HuH-7 (cell line): ENCODE measurements at places on chromosomes 1 and 21.
A peak's percentile ranks its signal among the peaks of the same experiment; 100 is the strongest.

GRCh38 chr1:33849211-33849610, 14.7 kb upstream of the HMGB4 start:
- no peak for DNase-seq

DNA sequence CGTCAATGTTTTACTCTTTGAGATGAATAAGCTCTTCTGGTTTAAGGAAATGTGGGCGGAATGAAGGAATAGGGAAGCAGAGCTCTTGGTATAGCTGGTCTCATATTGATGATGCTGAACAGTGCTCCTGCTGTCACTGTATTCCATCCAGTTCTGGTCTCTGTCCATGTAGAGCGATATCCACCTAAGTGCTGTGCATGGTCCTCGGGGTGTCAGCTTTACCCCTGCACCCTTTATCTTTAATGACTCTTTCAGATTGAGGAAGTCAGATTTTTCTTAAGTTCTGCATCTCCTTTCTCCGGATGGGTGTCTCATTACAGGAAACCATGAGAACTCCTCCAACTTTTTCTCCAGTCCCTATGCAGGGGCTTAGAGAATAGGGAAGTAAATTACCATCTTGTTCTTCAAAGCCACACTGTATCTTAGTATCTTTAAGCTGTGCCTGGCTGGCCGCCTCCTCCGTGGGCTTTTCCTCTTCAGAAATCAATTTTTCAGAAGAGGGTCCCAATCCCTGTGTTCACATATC, 52.9 kb downstream of the PDE4B start:
- DNase-seq = no peak

DNA sequence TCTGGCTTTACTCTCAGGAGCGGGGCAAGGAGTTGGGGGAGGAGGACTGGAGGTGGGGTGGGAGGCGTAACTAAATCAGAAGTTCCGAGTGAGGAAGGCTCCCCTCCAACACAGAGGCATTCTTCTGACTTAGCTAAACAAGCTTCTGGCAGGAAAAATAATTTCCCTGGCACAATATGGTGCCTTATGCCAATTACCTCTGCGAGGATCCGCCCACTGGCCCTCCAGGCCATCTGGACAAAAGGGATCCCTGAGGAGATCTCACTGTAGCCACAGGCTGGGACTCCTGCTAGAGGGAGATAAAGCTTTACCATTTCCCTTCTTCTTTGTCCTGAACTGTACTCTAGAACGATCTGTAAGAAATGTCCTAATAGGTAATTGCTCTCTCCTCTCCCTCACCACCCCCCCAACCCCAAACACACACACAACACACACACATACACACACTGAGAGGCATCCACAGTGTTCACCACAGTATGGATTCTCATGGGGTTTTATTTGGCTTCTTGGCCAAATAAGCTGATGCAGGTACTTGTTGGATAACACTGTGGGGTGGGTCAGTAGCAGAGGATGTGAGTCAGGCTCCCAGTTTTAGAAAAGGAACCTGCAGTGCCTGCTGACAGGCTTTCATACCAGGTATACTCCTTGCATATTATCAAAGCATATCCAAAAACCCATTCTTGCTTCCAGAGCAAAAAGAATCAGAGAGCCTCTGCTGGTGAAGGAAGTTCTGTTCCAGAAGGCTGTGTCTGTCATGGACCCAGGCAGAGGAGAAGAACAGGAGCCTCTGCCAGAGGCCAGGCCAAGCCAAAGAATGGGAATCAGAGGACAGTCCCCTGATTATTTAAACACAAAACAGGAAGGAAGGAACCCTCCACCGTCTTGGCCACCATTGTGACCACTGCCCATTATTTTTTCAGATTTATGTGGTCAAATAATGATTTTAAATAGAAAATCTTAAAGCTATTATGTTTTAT, 169.1 kb downstream of the C1orf21 start:
- no peak for DNase-seq

DNA sequence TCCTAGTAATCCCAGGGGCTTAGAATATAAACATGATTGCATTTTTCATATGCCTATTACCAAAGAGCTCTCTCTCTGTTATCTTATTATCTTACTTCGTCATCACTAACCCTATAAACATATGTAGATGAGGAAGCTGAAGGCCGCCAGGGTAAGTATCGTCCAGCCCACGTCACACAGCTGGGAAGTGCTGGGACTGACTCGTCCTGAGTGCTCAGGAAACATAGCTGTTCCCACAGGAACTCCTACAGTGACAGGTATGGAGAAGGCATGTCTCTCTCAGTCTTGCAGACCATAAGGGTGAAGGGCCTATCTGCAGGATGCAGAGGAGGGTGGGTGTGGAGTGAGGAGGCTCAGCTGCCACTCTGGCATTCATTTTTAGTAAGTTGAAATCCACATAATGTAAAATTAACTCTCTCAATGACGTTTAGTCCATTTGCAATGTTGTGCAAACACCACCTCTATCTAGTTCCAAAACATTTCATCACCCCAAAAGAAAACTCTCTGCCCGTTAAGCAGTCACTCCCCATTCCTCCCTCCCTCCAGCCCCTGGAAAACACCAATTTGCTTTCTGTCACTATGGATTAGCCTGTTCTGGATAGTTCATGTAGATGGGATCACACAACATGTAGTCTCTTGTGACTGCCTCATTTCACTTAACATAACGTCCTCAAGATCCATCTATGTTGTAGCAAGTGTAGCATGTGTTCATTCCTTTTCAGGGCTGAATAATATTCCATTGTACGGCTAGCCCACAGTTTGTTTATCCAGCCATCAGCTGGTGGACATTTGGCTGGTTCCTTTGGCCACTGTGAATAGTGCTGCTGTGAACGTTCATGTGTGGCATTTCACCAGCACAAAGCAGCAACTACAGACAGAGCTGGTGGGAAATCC, 68.3 kb downstream of the TCP10L start:
- no peak for DNase-seq

DNA sequence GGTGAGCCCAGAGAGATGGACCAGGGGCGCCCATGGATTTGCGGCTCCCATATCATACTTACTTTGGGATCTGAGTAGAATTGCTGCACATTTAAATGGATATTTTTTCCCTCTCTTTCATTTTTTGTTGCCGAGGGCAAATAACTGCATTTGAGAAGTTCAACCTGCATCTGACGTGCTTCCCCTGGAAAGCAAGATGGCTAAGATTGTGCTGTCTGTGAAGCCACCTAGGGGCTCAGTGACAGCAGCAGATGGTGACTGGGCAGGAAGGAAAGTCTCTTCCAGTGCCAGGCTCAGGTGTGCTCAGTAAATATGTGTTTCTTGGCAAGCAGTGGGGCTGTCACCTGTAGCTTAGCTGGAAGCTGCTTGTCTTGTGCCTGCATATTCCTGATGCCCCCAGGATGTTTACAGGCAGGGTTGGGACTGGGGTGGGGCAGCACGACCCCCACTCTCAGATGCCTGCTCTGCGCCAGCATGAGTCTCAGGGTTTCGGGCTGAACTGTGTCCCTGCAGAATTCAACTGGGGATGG, 59.8 kb upstream of the ETV3 start:
- no peak for DNase-seq

DNA sequence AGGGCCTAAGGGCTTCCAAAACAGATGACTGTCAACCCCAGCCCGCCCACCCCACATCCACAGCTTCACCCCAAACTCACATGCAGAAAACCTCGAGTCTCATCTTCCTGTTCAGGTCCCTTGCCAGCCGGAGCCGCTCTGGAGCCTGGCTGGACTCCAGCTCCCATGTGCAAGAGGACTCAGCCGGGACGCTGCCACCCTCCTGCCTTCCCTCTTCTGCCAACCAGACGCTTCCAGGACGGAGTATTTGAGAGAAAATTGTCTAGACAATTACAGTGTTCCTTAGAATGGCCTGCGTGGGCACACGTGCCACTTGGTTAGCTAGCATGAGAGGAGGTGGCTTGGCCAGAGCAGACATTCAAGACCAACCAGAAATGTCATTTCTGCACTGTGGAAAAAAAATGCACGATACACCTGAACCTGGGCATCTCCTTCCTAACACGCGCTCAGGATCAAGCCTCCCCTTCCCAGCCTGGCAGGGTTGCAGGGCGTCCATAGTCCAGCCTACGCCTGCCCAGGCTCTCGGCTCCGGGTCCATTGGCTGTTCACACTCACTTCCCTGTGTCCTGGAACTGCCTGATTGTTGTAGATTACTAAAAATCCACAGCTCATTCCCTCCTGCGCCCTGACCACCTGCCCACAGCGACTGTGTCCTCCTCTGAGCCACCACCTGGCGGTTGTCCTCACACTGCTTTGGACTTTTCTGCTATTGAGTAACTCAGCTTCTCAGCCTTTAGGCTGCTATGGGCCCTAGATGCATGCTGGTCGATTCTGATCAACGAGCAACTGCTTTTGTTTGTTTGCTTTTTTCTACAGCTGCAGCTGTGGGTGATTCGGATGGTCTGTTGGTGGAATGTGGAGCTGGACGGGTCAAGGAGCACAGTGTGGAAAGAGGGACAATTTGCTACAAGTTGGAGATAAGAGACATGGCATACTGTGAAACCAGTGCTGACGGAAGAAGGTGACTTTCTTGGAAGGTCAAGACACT, at the start of gene CLDN14:
Gene CLDN14 (minus strand): TSS at position 708 of the 988 bp plus-strand sequence. CDS start 18,427 bp downstream, outside the sequence.
- DNase-seq = peak; percentile 71

- peak; percentile 21 for DNase-seq
These were observed 177.5 kb downstream of the VPS13D start for GRCh38 chr1:12407050-12407961.

- peak; percentile 32 for DNase-seq
These were observed 13.9 kb upstream of the CAMK1G start for GRCh38 chr1:209569455-209570207.

DNA sequence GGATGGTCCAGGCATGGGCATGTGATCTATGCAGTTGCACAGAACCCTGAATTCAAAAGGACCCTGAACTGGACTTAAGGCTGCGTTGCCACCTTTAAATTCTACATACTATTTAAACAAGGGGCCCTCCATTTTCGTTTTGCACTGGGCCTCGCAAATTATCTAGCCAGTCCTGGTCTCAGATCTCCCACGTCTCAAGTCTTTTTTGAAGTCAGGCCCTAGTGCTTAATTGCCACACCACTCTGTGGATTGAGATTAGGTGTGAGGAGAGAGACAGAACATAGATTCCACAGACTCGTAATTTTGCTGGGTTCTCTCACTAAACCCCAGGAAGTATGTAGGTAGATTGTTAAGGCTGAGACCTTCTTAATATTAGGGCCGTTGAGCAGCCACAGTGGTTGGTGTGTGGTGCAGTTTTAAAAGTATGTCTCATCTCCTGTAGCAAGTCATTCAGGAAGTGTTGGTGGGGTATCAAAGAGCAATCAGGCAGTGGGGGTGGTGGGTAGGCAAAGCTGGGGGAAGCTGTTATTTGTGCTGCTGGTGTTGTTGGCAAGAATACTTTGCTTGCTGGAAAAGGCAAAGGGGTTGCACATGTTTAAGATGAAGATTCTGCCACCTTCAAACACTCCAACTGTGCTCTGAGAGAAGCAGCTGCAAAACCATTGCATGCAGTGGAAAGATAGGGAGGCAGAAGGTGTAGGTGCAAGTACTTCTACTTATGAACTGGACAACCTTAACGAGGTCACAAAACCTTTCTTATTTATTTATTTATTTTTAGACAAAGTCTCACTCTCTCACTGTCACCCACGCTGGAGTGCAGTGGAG, 11.2 kb downstream of the CD84 start:
- no peak for DNase-seq

DNA sequence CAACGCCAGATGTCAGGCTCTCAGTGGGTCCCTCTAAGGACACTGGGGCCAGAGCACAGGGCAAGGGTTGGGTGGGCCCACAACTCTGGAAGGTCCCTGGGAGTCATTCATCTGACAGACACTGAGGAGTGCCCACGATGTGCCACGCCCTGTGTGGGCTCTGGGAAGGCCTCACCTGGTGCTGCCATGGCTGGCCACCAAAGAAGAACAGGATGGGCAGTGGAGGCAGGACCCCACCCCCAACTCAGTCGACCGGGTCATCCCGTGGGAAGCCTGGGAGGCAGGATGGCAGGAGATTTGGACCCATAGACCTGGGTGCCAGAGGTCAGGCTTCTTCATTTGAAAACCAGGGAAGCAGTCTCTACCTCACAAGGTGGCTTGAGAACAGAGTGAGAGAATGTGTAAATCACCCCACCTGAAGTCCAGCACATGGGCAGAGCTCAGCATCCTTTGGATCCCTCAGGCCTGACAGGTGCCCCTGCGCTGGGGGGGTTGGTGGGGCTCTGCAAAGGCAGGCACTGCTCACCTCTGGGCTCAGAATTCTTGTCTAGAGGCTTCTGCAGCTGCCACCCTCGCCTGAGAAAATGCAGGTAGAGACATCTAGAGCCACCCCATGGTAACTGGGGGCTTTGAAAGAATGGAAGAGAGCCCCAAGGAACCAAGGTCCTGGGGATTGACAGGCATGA, 1.2 kb upstream of the SELENON start:
- DNase-seq = no peak

DNA sequence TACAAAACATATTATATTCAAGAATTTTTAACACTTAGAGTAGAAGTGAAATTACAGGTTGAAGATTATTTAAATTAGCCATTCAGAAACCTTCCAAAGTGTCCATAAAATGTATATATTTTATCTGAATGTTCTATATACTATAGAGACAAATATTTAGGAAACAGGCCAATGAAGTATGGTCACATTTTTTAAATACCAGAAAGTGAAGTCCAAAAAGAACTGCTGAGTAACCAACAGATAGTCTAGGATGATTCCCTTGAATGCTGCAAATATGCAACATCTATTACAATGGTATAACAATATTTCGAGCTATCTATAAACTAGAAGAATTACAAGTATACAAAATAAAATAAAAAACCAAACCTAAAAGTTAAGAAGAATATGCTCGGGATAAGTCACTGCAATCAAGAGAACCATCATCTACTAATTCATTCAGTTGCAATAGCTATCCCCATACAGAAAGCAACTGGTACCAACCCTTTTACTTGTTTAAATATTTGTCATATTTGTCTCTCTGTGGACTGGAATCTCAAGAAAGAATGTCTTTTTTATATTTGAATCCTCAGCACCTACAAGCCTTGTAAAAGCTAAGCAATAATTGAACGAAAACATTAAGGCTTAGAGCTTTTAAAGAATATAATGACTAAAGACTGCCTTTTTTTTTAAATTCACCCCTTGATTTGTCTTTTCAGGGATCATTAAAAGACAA, 8.1 kb downstream of the ODF2L start:
- DNase-seq = no peak

DNA sequence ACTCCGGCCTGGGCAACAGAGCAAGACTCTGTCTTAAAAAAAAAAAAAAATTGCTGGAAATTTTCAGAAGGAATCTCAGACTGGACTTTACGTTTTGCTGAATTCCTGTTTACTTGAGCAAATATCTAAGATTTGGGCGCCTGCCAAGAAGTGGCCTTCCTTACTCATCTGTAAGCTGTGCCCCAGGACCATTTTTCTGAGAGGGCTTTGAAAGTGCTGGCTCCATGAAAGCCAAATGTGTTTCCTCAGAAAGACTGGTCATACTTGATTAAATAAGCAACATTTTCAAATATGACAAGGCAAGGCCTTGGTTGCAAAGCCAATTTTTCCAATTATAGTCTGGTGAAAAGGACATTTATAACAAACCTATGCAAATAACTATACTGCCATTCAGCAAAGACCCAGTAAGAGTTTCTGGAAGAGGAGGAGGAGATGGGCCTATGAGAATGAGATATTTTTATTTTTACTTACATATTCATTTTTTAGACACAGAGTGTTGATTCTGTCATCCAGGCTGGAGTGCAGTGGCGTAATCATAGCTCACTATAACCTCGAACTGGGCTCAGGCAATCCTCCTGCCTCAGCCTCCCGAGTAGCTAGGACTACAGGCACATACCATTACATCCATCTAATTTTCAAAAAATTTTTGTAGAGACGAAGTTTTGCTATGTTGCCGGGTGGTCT, 56.3 kb upstream of the HTR1D start:
- DNase-seq = no peak

- DNase-seq = no peak
These were observed 184.5 kb upstream of the TMEM51 start for GRCh38 chr1:14969006-14969405.

GRCh38 chr21:44521301-44521927, 18.6 kb downstream of the KRTAP10-1 start:
- DNase-seq = no peak
